NCI-H2029 (cell line): ENCODE measurements at places on chromosomes 1 and 21.

DNA sequence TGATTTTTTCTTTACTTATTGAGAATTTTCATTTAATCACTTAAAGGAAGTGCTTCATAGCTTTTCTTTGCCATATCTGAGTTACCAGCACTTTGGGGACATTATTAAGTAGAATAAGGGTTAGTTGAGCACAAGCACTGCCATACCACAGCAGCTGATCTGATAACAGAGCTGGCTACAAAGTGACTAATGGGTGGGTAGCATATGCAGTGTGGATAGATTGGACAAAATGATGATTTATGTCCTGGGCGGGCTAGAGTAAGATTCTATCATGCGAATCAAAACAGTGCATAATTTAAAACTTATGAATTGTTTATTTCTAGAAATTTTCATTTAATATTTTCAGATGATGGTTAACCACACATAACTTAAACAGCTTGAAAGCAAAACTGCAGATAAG lies 102.2 kb upstream of the SNX7 start:
- no peak for DNase-seq

DNA sequence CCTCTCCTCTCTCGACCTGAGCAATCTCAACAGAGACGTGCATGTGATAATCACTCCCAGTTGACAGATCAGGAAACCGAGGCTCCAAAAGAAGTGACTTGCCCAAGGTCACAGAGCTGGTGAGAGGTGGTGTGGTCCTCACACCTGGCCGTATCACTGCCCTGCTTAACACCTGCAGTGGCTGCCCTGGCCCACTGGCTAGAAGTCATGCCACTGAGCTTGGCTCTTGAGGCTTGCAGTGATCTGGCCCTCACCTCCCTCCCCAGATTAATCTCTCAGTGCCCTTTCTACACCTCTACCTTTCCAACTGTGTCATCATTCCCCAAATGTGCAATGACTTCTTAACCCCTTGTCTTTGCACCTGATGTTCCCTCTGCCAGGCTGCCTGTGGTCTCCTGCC lies 38.8 kb downstream of the CDCP2 start:
- DNase-seq: no peak

DNA sequence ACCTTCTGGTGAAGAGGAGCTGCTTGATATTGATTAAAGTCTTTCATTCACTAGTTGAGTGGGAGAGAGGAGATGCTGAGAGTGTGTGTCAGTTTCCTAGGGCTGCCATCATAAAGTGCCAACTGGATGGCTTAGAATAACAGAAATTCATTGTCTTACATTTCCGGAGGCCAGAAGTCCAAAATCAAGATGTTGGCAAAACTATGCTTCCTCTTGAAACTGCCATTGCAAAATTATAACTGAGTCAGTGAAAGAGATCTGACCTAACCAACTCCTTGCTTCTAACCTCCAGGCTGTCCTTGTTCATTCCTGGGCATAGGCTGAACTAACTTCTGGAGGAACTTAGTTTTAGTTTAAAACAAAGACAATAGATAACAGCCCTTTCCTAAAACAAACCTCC lies 47.1 kb downstream of the PTGS2 start:
- DNase-seq: no peak

- no peak for DNase-seq
Observed at GRCh38 chr1:75672528-75673393, 51.7 kb upstream of the ACADM start.

DNA sequence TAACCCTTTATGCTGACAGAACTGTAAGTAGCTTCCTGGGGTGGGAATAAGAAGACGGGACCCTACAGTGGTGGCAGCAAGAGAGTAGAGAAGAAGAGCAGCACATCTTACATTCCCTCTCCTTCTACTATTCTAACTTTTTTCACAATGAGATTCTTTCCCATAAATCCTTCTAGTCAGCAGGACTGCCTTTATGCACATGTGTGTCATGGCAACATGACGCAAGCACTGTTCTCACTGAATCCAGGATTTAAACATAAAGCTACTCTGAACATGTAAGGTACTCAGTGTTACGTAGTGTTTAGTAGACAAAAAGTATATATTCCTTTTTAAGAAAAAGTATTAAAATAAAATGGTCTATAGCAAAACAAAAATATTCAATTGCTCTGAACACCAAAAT lies 309.7 kb upstream of the LYPLAL1 start:
- DNase-seq: no peak

GRCh38 chr1:11596295-11596694 lies 57.9 kb downstream of the FBXO2 start:
- DNase-seq: no peak
